ENCODE measurements at places on chromosomes 2 and 18.

GRCh38 chr18:73023975-73024374 lies 156.2 kb upstream of the NETO1 start:
- no peak for DNase-seq

DNA sequence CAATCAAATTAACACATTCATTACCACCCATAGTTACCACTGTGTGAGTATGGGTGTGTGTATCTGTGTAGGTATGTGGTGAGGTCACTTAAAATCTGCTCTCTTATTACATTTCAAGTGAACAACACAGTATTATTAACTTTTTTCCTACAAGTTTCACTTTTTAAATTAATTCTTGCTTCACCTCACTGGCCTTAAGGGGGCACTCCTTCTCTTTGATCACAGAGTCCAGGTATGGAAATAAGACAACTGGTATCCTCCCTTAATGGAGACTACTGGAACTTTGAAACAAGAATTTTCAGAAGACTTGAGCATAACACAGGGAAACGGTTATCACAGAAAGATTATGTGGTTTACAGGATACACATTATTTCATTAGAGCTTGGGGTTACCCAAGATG lies 255.8 kb downstream of the ASXL3 start:
- DNase-seq = no peak

DNA sequence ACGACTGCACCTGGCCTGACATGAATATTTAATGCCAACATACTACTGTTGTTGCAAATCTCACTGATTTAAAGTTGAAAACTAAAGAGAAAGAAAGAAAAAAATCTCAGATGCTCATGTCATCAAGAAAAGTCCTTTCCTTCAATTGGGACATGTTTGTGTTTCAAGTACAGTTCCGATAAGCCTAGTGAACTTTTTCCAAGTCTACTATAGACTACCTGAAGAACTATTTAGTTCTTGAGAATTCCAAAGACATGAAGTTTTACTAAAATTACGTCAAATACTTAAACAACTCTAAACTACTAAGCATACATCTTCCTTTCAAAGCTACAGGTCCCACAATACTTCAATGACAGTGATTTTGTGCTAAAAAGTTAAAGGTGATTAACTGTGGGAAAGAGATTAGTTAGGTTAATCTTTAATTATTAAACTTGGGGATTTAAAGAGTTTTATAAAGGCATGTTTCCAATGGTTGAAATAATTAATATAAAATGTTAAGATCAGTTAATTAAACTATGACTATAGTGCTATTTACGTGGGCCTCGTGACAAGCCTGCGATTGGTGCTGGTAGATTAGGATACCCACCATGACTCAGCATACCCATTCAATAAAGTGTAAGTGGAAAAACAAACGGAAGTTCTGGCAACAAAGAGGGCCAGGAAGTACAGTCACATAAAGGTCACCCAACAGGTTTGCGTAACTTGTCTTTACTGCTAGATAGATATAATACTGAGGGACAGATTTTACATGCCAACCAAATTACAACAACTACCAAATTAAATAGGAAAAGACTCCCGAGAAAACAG lies 55.5 kb downstream of the SEPTIN10 start:
- peak; percentile 61 for DNase-seq

DNA sequence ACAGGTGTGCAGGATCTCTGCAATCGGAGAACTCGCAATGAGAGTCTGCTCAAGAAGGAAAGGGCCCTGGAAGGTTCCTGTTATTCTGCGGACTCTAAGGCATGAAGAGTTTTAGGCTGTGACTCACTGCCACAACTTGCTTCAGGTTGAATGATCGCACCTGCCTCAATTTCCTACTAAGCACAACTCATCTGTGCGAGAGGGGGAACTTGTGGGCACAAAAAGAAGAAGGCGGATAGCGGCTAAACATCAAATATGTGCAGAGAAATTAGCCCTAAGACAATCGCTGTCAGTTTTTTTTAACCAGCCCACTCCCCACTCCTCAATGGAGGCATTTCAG lies 14.0 kb upstream of the CREG2 start:
- no peak for DNase-seq

DNA sequence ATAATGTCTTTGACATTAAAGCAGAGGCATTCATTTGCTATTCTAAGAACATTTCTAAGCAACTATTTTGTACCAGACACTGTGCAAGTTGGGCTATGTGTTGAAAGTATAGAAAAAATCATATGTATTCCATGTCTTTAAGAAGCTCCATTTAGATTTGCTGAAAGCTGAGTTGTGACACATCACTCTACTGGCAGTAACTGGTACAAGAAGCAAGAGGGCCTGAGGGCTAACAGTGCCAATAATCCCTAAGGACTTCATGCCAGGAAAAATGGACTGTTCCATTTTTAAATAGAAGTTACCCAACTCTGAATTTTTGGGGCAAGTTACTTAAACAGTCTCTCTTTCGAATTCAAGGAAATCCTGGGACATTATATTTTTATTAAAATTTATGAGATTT lies 178.7 kb downstream of the SRBD1 start:
- peak; percentile 10 for DNase-seq

- peak; percentile 65 for DNase-seq
Observed at GRCh38 chr2:33158482-33159003, 211.8 kb downstream of the LTBP1 start.

GRCh38 chr2:182597570-182598295 lies 118.3 kb upstream of the DNAJC10 start:
- no peak for DNase-seq

GRCh38 chr2:218168016-218168415 lies 1.3 kb upstream of the CXCR1 start:
- DNase-seq = no peak

DNA sequence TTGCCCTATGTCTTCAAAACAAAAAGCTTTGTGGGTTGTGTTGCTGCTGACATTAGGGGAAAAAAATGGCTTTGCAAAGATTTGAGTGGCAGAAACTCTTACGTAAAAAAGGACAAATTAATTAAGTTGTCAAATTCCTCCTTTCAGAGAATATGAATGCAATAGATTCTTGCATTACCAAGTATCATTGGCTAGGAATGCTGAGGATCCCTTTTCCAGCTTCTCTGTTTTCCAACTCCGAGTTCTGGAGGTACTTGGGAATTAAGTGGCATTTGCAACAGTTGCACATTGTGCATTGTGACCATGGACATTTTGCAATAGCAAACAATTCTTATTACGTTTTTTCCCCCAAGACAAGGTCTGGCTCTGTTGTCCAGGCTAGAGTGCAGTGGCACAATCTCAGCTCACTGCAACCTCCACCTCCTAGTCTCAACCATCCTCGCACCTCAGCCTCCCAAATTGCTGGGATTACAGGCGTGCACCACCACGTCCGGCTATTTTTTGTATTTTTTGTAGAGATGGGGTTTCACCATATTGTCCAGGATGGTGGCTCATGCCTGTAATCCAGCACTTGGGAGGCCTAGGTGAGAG lies 29.9 kb upstream of the PPP1CB start:
- DNase-seq = no peak

GRCh38 chr2:112629823-112630222 lies 15.9 kb upstream of the SLC20A1 start:
- no peak for DNase-seq

DNA sequence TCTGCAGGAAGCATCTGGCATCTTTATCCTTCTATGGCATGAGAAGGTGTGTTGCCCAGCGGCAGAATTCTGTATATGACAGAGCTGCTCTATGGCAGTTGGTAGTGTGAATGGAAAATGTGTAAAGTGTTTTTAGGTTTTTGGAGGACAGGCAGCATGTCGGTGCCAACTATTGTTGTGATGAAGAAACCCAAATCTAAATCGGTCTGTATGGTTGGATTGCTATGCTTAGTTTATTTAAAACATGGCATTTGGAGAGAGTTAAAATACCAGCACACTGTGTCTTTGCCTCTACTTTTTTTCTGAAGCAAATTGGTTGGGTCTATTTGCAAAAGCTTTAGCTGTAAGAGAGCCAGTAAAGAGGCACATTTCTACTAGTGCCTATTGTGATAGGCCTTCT lies 136.7 kb downstream of the CTNNA2 start:
- no peak for DNase-seq

- DNase-seq = no peak
Observed at GRCh38 chr2:188973641-188974040, 532 bp upstream of the COL3A1 start.

GRCh38 chr2:66815886-66816285 lies 381.0 kb downstream of the MEIS1 start:
- DNase-seq = no peak

Measured in GM03348 (cell line).